Cerebellar nuclear complex (tissue), 1 donor: ENCODE measurements at places on chromosomes 5 and 9.

GRCh38 chr9:130445268-130445983, 665 bp downstream of the ASS1 start:
- no peak for DNase-seq

DNA sequence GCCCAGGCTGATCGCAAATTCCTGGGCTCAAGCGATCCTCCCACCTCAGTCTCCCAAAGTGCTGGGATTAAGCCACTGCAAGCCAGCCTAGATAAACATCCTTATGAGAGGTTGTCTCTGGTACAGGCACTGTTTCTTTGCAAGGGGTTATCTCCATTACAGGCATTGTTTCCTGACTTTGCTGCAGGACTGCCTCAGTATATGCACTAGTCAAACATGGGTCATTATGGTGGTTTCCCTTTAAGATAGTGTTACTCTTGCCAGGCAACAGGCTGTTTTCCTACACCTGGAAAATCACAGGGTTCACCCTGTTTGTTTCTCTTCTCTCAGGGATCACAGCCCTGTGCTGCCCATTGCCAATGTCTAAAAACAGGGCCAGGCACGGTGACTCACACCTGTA, 7.8 kb upstream of the CLTB start:
- DNase-seq, result no peak

DNA sequence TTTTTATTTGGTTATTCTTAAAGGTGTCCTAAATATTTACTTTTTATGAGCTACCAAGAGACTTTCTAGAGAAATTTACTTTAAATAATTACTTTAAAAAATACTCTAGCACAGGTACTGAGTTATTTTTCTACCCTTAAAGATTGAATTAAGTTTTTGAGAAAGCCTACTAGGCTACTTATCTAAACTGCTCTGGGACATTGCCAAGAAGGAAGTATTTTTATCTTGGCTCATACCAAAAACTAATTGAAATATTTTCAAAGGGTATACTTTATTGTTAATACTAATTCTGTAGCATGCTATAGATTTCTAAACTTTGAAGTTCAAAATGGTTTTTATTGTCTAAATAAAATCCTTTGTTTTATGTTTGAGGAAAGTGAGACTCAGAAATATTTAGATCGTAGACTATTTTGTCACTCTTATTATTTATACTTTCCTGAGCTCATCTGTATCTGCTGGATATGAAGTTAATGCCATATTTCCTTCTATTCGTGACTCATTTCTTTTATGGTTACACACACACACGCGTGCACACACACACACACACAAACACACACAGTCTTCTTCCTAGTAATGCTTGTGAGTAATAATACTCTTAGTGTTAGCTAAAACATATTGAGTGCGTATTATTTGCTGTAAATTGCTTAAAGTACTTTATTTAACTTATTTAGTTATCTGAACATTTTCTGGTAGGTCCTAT, 89.5 kb downstream of the MAN2A1 start:
- DNase-seq, result no peak

GRCh38 chr9:137087409-137087925, 682 bp downstream of the MAN1B1 start:
- no peak for DNase-seq

GRCh38 chr9:124493794-124494479, 13.3 kb downstream of the NR5A1 start:
- DNase-seq, result no peak

DNA sequence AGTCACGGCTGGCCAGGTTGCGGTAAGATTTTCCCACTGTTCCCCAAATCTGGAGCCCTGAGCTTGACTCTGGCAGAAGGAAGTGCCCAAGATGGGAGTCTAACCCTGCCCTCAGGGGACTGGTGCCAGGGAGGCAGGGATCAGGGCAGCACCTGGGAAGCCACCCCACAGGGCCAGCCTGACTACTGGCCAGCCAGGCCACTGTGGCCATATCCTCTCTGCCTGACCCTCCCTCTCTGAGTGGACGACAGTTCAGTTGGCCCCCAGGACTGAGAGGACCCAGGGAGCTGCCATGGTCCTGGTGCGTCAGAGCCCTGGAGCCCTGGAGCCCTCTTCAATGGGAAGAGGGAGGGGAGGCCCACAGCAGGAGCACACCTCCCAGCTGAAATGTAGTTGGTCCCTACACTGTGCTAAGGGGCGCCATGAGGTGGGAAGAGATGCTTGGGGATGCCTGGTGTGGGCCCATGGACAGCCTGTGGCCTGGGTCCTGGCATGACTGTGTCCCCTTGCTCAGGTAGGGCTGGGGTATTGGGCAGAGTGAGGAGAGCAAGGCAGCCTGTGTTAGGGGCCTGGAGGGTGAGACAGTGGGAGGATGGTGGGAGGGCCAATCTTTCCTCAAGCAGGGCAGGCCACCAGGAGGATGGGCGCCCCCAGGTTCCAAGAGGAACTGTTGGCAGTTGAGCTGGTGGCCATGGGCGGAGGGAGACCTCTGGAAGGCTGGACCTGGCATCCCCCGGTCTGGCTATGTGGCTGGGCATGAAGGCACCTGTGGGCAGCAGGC, 81.1 kb downstream of the PHF2 start:
- no peak for DNase-seq

DNA sequence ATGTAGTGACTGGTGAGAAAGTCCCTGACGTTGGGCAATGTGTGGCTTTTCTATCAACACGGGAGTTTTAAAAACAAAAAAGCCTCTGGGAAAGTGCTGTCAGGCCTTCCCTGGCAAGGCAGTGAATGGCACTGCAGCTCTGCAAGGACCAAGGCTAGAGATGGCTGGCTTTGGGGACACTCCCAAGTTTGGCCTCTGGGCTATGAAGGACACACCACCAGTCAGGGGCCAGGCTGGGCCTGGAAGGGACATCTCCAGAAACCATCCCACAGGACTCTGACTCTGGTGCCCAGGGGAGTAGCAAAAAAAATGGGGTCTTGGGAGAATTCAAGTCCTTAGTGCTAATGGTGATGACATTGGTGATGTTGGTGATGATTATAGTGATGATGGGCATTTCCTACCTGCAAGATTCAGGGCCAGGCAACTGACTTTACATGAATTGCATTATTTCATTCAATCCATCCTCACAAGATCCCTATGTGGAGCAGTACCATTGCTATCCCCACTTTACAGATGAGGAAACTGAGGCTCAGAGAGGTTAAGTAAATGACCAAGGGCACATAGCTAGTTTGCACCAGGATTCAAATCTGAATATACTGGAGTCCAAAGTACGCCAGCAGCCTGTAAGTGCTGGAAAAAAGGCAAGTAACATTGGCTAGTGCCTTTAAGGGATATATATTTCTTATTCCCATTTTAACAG, 2.6 kb upstream of the PPARGC1B start:
- DNase-seq, result no peak

- DNase-seq, result no peak
These were observed 74.1 kb downstream of the SERINC5 start for GRCh38 chr5:80181618-80182211.
